Urothelium cell line (cell line): ENCODE measurements at places on chromosomes 3 and 15.

DNA sequence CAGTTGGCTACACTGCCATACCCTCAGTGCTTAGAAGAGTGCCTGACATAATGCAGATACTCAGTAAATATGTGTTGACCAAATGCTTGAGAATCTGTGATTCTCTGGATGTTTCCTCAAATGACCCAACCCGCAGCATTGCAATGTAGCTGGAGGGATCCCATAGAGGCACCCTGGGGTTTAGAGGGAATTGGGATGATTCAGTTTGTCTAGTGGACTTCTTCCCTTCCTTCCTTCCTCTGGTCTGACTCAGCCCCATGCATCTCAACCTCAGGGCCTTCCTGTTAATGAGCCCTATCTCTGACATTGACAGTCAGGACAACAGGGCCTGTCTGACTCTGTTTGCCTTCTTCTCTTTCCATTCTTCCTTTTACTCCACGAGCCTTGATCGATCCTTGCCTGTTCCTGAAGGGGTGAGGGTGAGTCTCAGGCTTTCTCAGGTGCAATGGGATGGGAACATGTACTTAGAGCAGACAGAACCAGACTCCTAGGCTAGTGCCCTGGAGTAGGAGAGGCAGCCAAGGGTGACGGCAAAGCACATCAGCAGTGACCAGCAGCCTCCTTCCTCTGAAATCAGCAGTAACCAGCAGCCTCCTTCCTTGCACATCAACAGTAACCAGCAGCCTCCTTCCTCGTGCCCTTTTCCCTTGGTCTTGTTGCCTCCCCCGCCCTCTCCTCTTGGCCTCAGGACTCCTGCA lies 78.2 kb downstream of the DGKG start:
- no peak for DNase-seq

- DNase-seq, result no peak
These were observed 170.2 kb upstream of the IL12A start for GRCh38 chr3:159818399-159818798.

DNA sequence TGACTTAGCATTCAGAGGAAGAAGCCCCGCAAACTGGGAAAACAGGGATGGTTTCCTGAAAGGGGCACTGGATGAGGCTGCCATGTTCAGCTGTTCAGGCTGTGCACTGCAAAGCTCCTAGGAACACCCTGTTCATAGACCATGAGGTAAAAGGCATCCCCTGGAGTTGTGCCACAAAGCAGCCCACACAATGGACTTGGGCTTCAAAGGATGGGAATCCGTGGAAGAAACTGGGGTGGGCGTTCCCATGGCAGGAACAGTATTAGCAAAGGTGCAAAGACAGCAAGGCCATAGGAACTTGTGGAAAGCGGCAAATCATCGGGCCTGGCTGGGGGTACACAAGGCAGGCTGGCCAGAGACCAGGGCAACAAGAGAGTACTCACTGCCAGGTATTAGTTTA lies 8.9 kb downstream of the OXTR start:
- DNase-seq, result no peak

DNA sequence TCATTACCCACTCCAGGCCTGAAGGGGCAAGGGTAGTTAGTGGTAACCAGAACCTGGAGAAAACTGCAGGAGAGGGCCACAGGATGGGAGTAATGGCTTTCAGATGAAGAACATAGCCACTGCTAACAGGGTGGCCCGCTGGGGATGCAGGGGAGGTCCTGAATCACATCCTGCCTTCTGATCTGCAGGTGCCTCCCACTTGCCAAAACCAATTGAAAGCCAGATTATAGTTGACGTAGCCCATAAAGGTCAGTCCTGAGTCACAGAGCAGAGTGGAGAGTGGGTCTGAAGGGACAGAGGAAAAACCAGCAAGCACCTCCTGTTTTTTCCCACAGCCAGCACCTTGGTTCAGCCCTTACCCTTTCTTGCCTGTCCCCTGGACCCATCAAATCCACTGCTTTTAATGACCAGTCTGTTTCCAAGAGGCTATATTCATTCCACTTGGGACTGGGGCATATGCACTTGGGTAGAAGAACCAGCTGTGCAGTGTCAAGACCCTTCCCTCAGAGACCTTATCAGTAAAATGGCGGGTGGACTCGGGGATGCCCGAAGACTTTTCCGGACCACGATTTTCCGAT lies 646 bp upstream of the SLC35G2 start:
- DNase-seq, result peak; percentile 53

GRCh38 chr3:136885357-136886213 lies 23.6 kb downstream of the NCK1 start:
- no peak for DNase-seq

GRCh38 chr3:54968546-54969172 lies 40.8 kb upstream of the LRTM1 start:
- DNase-seq, result no peak

GRCh38 chr3:50264383-50264963 lies 4.5 kb upstream of the SEMA3B start:
- DNase-seq, result peak; percentile 96

DNA sequence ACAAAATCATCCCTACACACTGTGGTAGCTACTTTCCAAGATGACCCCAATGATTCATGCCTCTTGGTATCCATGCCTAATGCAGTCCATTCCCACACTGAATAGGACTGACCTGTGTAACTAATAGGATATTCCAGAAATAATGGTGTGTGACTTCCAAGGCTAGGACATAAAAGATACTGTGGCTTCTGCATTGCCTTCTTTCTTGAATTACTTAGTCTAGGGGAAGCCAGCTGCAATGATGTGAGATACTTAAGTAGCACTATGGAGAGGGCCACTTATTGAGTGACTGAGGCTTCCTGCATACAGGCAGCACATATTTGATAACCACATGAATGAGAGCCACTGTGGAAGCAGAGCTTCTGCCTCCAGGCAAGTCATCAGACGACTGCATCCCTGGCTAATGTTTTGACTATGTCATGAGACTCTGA lies 50.1 kb downstream of the NR1I2 start:
- DNase-seq, result no peak

DNA sequence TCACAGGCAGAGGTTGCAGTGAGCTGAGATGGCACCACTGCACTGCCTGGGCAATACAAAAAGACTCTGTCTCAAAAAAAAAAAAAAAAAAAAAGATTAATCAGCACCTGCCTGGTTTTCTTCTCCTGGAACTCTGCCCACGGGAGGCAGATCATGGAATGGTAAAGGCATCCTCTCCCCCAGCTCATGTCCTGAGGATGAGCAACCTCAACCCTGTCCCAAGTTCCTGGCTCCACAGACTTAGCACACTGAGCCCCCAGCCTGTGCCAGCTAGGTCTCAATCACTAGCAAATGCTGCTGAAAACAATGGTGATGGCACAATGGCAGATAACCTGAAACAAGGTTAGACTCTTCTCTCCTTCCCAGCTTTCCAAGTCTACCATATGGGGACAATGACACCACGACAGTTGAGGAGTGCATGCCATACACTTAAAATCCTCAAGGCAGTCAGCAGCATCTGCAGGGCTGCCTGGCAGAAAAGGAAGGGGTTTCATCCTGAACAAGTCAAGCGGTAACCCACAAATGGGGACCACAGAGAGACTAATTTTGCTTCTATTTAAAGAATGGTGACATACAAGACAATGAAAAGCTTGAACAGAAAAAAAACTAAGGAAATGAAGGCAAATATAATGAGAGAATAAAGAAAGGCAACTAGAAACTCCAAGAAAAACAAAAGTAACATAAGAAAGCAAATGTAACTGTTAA lies 4.8 kb downstream of the CLN6 start:
- DNase-seq, result peak; percentile 4

DNA sequence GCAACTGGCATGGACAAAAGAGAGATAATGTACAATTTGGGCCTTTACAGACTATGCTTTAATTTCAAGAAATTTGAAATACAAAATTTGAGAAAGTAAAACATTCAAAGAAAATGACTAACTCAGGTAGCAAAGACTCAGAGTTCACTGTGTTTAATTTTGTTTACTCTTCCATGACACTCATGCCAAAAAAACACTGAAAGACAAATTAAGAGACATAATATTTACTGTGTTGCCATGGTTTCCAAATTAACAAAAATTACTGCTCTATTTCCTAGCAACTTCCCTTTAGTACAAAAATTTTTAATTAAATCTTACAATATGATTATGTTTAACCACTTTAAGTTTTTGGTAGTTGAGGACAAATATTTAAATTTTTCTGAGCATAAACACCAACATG lies 29.6 kb downstream of the LRRFIP2 start:
- no peak for DNase-seq

GRCh38 chr15:25864966-25865365 lies 1.8 kb upstream of the ATP10A start:
- no peak for DNase-seq

GRCh38 chr3:38130631-38131065 lies 6.3 kb downstream of the ACAA1 start:
- no peak for DNase-seq

- DNase-seq, result no peak
These were observed 252.2 kb downstream of the SHQ1 start for GRCh38 chr3:72595927-72596610.

DNA sequence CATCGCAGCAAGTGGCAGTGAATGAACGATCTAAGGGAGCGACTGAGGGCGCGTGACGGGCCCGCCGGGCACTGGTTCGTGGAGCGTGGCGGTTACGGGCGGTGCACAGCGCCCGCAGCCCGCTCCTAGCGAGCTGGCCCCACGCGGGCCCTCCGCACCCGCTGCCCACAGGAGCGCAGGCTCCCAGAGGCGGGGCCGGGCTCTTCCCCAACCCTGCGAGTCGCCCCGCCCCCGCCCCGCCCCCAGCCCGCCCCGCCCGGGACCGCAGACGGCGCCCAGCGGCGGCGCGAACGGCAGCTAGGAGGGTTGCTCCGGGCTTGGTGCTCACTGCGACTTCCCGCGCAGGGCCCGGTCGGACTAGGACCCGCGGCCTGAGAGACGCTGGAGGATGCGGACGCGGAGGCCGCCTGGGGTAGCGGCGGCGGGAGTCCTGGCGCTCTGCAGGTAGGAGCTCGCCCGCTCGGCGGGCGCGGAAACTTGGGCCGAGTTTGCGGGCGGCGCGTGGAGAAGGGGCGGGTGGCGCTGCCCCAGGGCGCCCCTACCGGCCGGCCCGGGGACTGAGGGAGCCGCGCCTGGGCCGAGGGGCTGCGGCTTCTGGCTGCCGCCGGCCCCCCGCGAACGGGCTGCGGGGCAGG lies at the start of gene C15orf39:
Gene C15orf39, plus strand, starts transcription at position 267 of the 635 bp plus-strand sequence. CDS start 4,167 bp downstream, outside the sequence.
- peak; percentile 97 for DNase-seq

DNA sequence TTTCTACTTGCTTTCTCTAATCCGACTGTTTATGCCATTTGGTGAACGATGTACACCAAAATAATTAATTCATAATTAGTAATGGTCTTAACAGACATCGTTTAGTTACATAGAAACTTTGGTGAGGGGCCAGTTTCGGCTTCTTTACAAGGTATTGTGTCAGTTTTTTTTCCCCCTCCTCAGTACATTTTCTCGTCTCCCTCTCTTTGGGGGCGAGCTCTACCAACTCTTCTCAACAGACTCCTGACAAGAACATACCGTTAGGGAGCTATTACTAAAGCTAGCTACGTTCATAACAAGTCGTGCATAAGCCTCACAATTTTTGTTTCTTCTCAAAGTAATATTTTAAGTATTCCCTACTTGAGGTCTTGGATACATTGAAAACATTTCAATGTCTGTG lies 1.4 kb downstream of the U2SURP start:
- no peak for DNase-seq

DNA sequence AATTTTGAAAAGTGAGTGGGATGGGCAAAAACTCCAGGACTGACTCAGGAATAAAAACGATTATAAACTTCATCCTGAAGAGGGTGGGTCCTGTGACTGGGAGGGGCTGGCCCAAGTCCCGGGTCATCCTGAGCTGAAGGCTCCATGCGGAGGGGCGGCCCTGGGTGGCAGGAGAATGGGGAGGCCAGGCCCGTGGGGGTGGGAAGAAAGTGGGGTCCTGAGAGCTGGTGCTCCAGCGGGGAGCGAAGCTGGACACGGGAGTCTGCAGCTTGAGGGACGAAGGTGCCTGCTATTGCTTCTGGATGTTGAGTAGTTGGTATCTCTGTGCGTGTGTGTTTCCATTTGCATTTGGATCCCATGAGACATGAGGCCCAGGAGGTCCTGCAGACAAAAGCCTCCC lies 4.7 kb upstream of the OCA2 start:
- DNase-seq, result no peak

GRCh38 chr3:137194301-137194700 lies 236.5 kb downstream of the IL20RB start:
- DNase-seq, result no peak

- DNase-seq, result no peak
These were observed 526 bp downstream of the RMDN3 start for GRCh38 chr15:40754574-40754882.

- DNase-seq, result no peak
These were observed 12.8 kb downstream of the DENND6A start for GRCh38 chr3:57680046-57680445.

- DNase-seq, result no peak
These were observed 226.8 kb downstream of the PLCL2 start for GRCh38 chr3:17111586-17111985.

- no peak for DNase-seq
These were observed 95.0 kb downstream of the ANP32A start for GRCh38 chr15:68725736-68726135.

- DNase-seq, result no peak
These were observed 93.8 kb upstream of the IGF1R start for GRCh38 chr15:98554272-98555172.

- DNase-seq, result peak; percentile 37
These were observed 8.8 kb upstream of the NPHP3 start for GRCh38 chr3:132730891-132731580.

DNA sequence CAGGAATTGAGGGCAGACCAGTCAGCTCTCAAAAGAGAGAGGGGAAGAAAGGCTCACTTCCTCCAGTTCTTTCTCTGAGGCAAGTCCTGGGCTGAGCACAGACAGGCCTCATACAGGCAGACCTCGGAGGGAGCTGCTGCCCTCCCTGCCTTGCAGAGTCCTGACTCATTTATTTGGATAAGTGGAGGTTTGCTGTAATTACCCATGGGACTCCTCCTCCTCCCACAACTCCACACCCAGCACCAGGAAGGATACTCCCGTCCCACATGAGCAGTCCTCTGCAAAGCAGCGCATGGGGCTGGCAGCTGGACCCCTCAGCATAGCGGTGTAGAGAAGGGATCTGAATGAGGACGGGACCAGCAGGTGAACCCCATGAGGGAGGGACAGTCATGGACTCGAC lies 13.4 kb upstream of the SCN10A start:
- peak; percentile 78 for DNase-seq

DNA sequence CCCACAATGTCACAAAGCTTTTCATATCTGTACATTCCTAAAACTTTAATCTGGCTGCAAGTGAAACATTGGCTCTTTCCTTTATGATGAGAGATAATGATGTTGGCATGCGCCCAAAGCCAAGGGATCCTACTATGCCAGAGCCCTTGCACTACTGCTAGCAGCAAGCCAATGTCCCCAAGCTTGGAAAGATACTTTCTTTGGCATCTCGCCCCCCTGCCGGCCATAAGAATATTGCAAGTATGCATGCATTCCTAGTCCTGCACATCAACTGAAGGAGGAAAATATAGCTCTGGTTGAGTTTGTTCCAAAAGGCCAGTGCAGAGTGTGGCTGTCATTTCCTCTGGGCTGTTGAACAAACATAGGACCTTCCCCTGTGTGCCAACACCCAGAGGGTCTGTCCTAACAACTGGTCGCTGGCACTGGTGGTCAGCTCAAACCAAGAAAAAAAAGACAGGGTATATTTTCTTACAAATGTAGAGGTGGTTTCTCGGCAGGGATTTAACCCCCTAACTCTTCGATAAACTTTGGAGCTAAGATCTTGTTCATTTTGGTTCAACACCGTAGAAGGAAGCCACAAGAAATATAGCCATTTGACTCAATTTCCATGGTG lies 120.9 kb upstream of the ZBED2 start:
- DNase-seq, result peak; percentile 67

- no peak for DNase-seq
These were observed 219.9 kb upstream of the PROK2 start for GRCh38 chr3:72004749-72005292.

GRCh38 chr15:43102187-43102586 lies 3.7 kb downstream of the UBR1 start:
- DNase-seq, result no peak
